ENCODE measurements at places on chromosomes 3 and 15. TPM values are rescaled to one million over a fixed set of nuclear protein-coding genes. Genes with fewer than 3 reads are reported as not detected.

- DNase-seq = no peak
- no peaks in the 10 kb centered on the region for H3K27me3 ChIP-seq
- no peaks in the 10 kb centered on the region for H3K4me1 ChIP-seq
- no peak overlapping the region for H3K27ac ChIP-seq
- H3K4me3 ChIP-seq = no peak overlapping the region
These were observed 102.6 kb downstream of the GMPS start for GRCh38 chr3:155972885-155973584.

Gene MFGE8
- 311 TPM for total RNA-seq

DNA sequence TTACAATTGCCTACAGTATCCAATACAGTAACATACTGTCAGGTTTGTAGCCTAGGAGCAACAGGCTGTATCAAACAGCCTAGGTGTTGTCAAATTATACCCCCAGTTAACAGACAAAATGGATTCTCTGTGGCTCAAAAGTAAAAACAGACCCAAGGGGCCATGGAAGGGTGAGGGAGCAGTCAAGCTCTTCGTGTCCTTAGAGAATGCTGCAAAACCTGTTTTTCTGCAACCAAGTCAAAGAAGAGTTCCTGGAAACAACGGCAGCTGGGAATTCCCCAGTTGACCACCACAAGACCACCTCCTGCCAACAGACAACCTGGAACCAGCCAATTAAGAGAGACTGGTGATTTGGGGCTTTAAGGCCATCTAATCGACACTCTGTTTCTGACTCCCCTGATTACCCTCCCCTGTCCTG is 11.1 kb upstream of the THUMPD3 start:
- H3K27ac ChIP-seq = peak overlapping the region; percentile 13
- no peak for DNase-seq
- H3K36me3 ChIP-seq = no peaks in the 10 kb centered on the region
- H3K4me3 ChIP-seq = no peak overlapping the region

DNA sequence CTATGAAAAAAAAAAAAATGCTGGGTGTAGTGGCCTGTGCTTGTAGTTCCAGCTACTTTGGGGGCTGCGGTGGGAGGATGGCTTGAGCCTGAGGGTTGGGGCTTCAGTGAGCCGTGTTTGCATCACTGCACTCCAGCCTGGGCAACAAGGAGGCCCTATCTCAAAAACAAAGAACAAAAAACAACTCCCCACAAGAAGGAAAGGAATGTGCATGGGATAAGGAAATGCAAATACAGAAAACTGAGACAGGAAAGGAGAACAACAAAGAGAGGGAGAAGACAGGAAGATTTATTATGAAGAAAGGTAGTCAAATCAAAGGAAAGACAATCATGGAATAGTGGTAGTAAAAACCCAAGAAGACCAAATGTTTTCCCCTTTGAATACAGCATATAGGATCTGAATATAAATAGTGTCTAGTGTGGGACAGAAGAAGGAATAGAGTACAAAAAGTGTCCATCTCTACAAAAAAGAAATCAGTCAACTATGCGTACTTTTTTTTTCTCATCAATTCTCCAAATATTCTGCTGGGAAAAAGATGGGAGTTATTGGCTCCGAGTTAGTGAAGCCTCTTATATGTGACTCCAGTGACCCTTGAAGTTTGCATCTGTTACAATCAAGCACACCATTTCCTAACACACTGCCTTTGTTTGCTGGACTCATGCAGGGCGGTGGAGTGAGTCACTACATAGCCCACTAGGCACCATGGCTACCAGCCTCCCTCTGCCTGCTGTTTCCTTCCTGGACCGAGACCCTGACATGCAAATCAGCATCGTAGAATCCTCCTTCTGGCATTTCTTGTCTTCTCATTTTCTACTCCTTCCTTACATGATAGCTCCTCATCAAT is 101.2 kb upstream of the PTX3 start:
- H3K4me1 ChIP-seq = no peaks in the 10 kb centered on the region
- H3K4me3 ChIP-seq = no peak overlapping the region
- no peak for DNase-seq
- no peak overlapping the region for H3K27ac ChIP-seq

DNA sequence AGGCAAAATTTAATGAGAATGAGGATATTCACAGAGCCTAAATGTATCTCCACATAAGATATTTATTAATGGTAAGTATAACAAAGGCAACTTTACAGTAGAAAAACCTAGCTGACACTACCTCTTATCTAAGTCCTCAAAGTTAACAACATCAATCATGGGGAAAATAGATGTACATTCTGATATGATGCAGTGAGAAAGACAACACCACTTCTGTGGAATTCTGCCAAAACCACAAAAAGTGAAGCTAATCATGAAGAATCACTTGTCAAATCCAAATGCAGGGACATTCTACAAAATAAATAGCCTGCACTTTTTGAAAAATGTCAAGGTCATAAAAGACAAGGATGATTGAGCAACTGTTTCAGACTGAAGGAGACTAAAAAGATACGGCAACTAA is 27.5 kb upstream of the EOMES start:
- no peaks in the 10 kb centered on the region for H3K36me3 ChIP-seq
- no peak overlapping the region for H3K27ac ChIP-seq
- H3K4me1 ChIP-seq = no peaks in the 10 kb centered on the region
- H3K4me3 ChIP-seq = no peak overlapping the region

Gene GHSR
- not detected for total RNA-seq

DNA sequence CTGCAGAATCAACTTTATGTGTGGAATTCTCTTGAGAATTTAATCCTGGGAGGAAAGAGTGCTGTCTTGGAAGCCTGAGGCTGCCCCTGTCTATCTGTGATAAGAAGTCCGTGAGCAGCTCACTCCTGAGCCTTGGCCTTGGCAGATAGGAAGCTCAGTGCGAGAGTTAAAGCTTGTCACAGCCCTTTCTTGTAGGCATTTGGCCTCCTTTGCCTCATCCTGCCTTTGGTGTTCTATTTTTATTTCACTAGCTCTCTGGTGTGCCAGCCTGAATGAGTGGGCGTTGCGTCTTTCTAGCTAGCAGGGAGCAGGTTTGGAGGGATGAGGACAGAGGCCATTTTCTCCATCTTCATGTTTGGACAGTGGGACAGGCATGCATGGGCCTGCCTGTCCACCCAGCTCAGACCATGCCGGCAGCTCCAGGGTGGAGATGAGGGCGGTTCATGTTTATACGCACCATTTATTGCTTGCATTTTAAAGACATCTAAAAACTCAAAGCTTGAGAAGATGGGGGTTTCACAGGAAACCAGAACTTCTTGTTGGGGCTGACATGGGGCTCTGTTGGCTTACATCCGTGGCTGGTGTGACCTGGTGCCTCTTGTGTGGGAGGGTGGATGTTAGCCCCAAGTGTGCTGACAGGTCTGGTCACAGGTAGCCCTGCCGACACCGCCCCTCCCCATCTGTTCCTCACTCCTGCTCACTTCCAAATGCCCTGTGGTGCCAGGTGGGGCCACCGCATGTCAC is 29.8 kb downstream of the IRAK2 start:
- no peak for DNase-seq
- peak overlapping the region; percentile 89 for H3K27ac ChIP-seq
- no peak overlapping the region for H3K4me3 ChIP-seq
- no peaks in the 10 kb centered on the region for H3K27me3 ChIP-seq
- no peaks in the 10 kb centered on the region for H3K36me3 ChIP-seq

DNA sequence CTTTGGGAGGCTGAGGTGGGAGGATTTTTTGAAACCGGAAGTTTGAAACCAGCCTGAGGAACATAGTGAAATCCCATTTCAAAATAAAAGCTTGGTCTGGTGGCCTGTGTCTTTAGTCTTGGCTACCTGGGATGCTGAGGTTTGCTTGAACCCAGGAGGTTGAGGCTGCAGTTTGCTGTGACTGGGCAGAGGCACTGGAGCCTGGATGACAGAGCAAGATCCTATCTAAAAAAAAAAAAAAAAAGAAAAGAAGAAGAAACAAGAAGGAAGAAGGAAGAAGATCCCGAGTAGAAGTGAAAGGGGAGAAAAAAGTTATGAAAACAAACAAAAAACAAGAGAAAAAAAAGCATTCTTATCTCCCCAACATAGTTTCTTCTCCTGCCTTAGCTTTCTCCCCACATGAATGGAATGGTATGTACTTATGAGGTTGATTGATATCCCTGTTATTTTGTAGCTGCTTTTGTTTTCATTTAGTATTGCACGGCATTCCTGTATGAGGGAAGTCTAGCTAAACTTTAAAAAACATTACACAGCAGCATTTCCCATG is 42.4 kb downstream of the TMEM40 start:
- no peak overlapping the region for H3K4me3 ChIP-seq
- no peaks in the 10 kb centered on the region for H3K36me3 ChIP-seq
- no peak for DNase-seq
- peaks cover 3% of the 10 kb centered on the region for H3K4me1 ChIP-seq

- H3K4me3 ChIP-seq = no peak overlapping the region
- H3K36me3 ChIP-seq = no peaks in the 10 kb centered on the region
- no peak for DNase-seq
- no peaks in the 10 kb centered on the region for H3K4me1 ChIP-seq
- H3K27ac ChIP-seq = no peak overlapping the region
These were observed 95.0 kb upstream of the NEDD4 start for GRCh38 chr15:56088389-56088788.

GRCh38 chr15:77532067-77532710 is 100.5 kb downstream of the LINGO1 start:
- no peaks in the 10 kb centered on the region for H3K36me3 ChIP-seq
- no peak overlapping the region for H3K27ac ChIP-seq
- H3K4me1 ChIP-seq = no peaks in the 10 kb centered on the region
- DNase-seq = no peak
- no peaks in the 10 kb centered on the region for H3K27me3 ChIP-seq

DNA sequence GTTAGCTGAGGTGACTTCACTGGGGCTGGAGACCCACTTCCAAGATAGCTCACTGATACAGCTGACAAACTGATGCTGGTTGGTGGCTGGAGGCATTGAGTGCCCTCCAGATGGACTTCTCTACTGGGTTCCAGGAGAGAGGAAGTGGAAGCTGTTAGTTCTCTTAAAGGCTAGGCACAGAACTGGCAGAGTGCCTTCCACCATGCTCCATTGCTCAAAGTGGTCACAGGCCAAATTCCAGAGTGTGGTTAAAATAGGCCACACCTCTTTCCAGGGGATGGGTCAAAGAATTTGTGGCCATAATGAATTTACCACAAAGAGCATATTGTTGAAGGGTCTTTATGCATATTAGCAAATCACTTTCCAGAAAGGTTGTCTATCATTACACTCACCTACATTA is 74.2 kb downstream of the NMD3 start:
- no peaks in the 10 kb centered on the region for H3K27me3 ChIP-seq
- H3K36me3 ChIP-seq = no peaks in the 10 kb centered on the region
- H3K4me1 ChIP-seq = no peaks in the 10 kb centered on the region
- no peak for DNase-seq

Gene TMEM207
- total RNA-seq = not detected

Gene TMEM266
- 0.32 TPM for total RNA-seq

Gene RPN1
- 240 TPM for total RNA-seq

Gene KCNMB2
- total RNA-seq = not detected

DNA sequence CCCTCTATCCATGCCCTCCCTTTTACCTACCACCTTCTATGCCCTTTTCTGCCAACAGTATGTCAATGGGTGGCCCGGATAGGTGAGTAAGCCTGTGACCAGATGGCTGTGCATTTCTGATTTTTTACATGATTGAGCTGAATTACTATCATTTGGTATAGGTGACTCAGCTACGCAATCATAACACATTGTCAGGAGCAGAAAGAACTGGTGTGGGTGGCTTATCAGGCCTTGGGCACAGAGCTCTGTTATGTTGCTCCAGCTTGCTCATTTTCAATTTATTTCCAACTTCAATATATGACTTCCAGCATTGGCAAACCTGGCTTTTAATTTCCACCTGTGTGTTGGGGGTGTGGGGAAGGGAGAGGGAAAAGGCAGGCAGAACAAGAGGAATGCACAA is 86.6 kb upstream of the AGBL1 start:
- no peaks in the 10 kb centered on the region for H3K36me3 ChIP-seq
- H3K4me3 ChIP-seq = no peak overlapping the region
- DNase-seq = no peak
- no peaks in the 10 kb centered on the region for H3K4me1 ChIP-seq

GRCh38 chr3:142884531-142884930 is 4.4 kb downstream of the PCOLCE2 start:
- H3K36me3 ChIP-seq = no peaks in the 10 kb centered on the region
- no peaks in the 10 kb centered on the region for H3K27me3 ChIP-seq
- no peaks in the 10 kb centered on the region for H3K4me1 ChIP-seq
- no peak overlapping the region for H3K4me3 ChIP-seq

- no peak overlapping the region for H3K27ac ChIP-seq
- H3K36me3 ChIP-seq = no peaks in the 10 kb centered on the region
- H3K27me3 ChIP-seq = no peaks in the 10 kb centered on the region
- no peak overlapping the region for H3K4me3 ChIP-seq
These were observed 575.4 kb downstream of the NTRK3 start for GRCh38 chr15:87681104-87681503.

GRCh38 chr3:183386651-183387050 is 41.8 kb downstream of the MCF2L2 start:
- H3K27me3 ChIP-seq = no peaks in the 10 kb centered on the region
- no peaks in the 10 kb centered on the region for H3K36me3 ChIP-seq
- no peak overlapping the region for H3K27ac ChIP-seq
- DNase-seq = no peak
- H3K4me1 ChIP-seq = no peaks in the 10 kb centered on the region
- H3K4me3 ChIP-seq = no peak overlapping the region

- H3K4me3 ChIP-seq = peak overlapping the region; percentile 74
- no peaks in the 10 kb centered on the region for H3K4me1 ChIP-seq
- no peaks in the 10 kb centered on the region for H3K36me3 ChIP-seq
These were observed 1.2 kb downstream of the RGMA start for GRCh38 chr15:93087825-93088199.

Data from breast epithelium (tissue), 4 donors.